ENCODE measurements at places on chromosomes 1 and 21. TPM values are rescaled to one million over a fixed set of nuclear protein-coding genes. Genes with fewer than 3 reads are reported as not detected.

The CYP4A22 gene
- total RNA-seq: not detected

The LRRC8D gene
- 18.0 TPM for total RNA-seq

- DNase-seq: peak; percentile 24
These were observed 398.3 kb upstream of the DUSP10 start for GRCh38 chr1:222140206-222140605.

- DNase-seq: no peak
These were observed 123.6 kb downstream of the MRPS6 start for GRCh38 chr21:34196996-34197395.

DNA sequence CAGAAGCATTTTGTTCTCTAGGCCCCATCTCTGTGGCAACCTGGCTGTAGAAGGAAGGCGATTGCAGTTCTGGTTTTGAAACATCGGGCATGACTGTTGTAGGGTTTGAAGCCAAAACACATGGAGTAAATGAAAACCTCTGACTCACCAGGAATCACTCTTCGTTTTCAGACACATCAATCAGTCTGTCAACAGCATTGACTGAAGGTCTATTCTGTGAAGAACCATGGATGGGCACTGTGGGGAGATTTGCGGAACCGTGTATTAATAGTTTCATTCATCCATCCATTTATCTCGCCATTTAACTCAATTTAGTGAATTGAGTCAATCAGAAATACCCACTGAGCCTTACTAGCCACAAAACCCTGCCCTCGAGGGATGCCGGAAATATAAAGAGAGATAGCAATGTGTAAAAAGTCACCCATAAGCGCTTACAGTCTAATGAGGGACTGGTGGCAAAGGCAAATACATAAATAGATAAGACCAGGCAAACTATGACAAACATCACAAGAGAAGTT lies 364.6 kb upstream of the PROX1 start:
- no peak for DNase-seq

DNA sequence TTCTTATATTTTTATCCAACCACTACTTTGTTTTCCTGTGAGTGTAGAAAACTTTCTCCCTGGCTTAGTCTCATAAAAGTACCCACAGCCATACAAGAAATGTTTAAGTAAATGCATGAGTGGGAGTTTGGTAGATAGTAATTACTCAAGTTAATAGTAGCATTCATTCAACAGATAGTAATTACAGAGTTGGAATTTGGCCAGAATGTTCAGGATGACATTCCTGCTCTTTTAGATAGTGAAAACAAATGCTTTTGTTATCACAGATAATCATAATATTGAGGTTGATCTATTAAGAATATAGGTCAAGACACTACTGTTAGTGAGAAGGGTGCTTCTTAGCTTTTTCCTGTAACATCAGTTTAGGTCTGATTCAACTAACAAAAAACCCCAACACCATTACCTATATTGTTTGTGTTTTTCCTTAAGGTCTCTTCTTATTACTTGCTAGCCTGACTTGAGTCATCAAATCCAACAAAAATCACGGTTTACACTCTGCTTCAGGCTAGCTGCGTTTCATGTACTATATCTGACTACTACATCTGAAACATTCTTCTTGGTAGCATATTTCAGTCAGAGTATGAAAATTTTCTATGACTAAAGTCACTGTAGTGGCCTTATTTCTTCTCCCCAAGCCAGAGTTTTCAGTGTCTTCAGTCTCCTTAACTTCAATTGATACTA lies 163.7 kb downstream of the HS2ST1 start:
- no peak for DNase-seq

DNA sequence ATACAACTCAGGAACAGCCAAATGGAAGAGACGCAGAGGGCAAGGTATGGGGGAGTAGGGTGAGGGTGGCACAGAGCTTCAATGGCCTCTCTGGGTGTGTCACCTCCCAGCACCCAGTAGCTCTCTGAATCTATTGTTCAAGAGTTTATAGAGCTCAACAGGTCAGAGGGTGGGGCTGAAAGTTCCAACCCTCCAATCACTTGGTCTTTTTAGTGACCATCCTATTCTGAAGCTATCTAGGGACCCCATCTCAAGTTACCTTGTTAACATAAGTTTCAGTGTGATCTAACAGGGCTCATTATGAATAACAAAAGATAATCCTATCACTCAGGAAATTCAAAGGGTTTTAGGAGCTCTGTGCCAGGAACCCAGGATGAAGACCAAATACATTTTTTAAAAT lies 31.2 kb upstream of the ZNF697 start:
- DNase-seq: no peak

DNA sequence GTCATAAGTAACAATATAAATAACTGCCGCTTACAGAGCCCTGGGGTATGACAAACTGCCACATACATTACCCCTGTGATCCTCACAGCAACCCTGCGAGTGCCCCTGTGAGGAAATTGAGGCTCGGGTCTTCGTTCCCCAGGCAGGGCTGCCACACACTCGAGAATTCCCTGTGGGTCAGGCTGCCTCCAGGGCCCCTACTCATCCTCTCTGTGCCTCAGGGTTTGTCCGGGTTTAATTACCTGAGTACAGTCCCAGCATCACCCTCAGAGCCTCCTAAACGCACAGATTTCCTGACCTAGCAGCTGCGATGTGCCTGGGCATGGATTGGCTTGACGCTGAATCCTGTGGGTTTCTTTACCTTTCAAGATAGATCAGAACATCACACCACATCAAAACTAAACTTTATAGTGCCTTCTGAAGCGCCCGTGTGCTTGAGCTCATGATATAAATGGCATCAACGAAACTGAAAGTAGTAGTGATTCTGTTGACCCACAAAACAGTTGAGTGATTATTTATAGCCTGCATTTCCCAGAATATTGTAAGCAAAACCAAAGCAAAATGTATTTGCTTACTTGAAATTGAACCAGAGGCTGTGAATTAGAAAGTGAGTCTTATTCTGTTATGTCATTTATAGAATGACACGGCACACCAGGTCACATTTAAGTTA lies 14.0 kb downstream of the SLC37A1 start:
- peak; percentile 15 for DNase-seq

- DNase-seq: no peak
These were observed 172.2 kb downstream of the HHIPL2 start for GRCh38 chr1:222375701-222376100.

DNA sequence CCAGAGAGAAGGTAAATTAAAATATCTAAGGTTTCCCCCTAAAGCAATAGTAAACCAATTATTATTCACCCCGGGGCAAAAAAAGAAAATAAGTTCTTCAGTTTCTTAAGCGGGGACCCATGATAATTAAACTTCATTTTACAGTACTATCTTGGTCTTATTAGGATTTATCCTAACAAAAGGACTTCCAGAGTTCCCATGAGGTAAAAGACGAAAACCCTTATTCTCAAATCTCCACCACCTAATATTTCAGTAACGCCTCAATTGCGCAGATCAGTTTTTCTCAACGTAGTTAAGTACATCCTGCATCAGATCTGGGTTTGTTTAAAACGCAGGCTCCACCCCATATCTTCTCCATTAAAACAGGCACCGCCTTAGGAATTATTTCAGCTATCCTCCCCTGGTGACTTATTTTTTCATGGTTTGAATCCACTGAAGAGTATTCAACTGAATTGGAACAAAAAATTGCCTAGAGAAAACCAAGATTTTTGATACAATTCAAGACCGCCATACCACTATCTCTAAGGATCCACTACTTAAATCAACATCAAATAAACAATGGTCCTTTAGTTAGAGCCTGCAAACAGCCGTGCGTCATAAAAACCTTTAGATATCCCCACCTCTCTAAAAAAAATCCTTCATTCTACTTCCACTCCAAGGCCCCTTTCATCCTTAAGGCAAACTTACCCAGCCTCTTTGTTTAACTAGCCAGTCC lies 1.7 kb downstream of the MCL1 start:
- peak; percentile 53 for DNase-seq

- DNase-seq: no peak
These were observed 386.5 kb upstream of the ST6GALNAC5 start for GRCh38 chr1:76480827-76481226.

All from myocyte (in vitro differentiated cells).